ENCODE measurements at places on chromosomes 16 and 17. TPM values are rescaled to one million over a fixed set of nuclear protein-coding genes. Genes with fewer than 3 reads are reported as not detected.

SLC38A8 gene
- 0.29 TPM for total RNA-seq

PIRT gene
- not detected for total RNA-seq

NOD2 gene
- 1.5 TPM for total RNA-seq

PRAC2 gene
- total RNA-seq, result not detected

HSF4 gene
- 50.6 TPM for total RNA-seq

LGALS9B gene
- total RNA-seq, result 0.23 TPM

KRTAP17-1 gene
- not detected for total RNA-seq

MT1F gene
- 1.8 TPM for total RNA-seq

PRMT7 gene
- 34.7 TPM for total RNA-seq

RASL10B gene
- total RNA-seq, result 32.3 TPM

SCGB1C2 gene
- not detected for total RNA-seq

ABCC11 gene
- total RNA-seq, result 0.09 TPM

CES5A gene
- total RNA-seq, result not detected
